Right ventricle myocardium superior (tissue), 1 donor: ENCODE measurements at places on chromosomes 11 and 22. TPM values are rescaled to one million over a fixed set of nuclear protein-coding genes. Genes with fewer than 3 reads are reported as not detected.

The FADS1 gene
- total RNA-seq, result 21.3 TPM

- DNase-seq, result no peak
These were observed 2017.3 kb downstream of the LRRC4C start for GRCh38 chr11:39442177-39442576.

The CLDN5 gene
- total RNA-seq, result 23.9 TPM

DNA sequence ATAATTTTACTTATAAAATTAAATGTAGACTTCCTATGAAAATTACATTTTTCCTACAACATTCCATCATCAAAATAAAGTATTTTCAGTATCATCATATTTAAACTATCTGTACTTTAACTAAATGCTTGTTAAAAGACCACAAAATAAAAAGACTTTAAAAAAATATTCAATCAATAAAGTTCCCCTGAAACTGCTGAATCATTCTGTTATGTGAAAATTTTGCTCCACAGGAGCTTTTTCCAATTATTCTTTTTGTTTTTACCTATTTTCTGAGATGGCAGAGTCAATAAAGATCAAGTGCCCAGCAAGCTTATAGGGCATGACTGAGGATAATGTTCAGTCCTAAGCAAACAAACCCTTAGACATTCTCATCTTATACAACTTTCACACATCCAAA, 27.3 kb downstream of the ALKBH8 start:
- no peak for DNase-seq

GRCh38 chr11:20008190-20008870, 151.9 kb downstream of the DBX1 start:
- no peak for DNase-seq

The SCN4B gene
- 12.0 TPM for total RNA-seq

DNA sequence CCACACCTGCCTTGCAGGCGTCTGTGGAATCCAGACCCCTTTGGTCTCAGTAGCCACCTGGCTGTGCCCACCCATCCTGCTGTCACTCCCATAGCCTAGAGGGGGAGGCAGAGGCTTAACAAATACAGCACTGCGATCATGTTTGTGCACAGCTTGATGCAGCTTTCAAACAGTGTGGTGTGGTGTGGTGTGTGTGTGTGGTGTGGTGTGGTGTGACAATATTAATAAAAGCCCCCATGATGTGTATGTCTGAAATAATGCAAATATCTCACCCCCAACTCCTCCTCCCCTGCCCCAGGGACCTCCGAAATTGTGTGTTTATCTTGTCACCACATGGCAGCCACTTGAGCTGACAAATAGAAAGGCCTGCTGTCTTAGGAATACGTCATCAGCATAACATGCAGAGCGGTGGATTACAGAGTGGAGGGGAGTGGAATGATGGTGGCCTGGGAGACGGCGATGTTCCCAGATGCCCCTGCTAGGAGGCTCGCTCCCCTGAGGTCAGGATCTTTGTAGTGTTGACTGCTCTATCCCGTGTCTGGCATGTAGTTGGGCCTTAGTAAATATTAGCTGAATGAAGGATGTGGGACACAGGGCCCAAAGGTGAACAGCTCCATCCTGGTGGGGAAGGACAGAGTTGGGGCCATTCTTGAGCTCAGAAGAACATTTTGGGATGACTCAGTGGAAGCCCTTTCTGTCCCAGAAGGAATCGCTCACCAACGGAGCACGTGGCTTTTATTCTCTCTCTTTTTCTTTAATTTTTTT, 2.8 kb downstream of the PDXP start:
- DNase-seq, result no peak

The ABCG4 gene
- total RNA-seq, result 1.5 TPM

DNA sequence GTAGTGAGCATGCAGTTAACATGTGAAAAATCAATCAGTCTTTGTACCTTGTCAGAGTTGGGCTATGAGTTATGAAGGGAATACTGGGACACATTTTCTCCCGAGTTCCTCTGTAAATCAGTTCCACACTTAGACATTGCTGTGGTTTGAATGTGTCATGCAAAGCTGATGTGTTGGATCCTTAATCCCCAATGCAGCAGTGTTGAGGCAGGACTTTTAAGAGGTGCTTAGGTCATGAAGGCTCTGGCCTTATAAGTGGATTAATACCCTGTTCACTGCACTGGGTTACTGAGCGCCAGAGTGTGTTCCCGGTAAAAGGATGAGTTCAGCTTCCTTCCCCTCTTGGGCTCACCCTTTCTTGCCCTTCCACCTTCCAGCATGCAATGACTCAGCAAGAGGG, 742.1 kb upstream of the TENM4 start:
- no peak for DNase-seq

DNA sequence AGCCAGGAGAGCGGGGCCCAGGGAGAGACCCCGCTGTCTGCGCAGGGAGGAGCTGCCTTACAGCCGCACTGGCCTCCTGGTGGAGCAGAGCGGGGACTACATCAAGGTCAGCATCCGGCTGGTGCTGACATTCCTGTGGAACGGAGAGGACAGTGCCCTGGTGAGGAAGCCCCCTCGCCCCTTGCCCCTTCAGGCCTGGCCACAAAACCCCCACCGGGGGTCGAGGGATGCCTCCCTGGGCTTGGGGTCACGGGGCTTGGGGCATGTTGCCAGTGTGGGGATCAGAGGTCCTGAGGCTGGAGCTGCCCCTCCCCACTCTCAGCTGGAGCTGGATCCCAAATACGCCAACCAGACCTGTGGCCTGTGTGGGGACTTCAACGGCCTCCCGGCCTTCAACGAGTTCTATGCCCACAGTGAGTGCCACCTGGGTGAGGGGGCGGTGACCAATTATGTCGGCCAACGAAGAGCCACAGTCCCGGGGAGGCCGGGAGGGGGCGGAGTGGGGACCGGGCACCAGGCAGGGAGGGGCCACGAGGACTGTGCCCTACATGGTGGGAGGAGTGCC, 4.2 kb downstream of the MUC5B start:
- DNase-seq, result peak; percentile 41

GRCh38 chr11:56122073-56122472, at the start of gene OR8H3:
Gene OR8H3, plus strand, starts transcription at chr11:56122373. Its CDS starts 0 bp downstream, at chr11:56122373.
- no peak for DNase-seq

The OR6A2 gene
- not detected for total RNA-seq

- DNase-seq, result peak; percentile 78
These were observed 20.8 kb upstream of the TXNRD2 start for GRCh38 chr22:19962246-19962908.

The TYMP gene
- total RNA-seq, result 11.8 TPM

DNA sequence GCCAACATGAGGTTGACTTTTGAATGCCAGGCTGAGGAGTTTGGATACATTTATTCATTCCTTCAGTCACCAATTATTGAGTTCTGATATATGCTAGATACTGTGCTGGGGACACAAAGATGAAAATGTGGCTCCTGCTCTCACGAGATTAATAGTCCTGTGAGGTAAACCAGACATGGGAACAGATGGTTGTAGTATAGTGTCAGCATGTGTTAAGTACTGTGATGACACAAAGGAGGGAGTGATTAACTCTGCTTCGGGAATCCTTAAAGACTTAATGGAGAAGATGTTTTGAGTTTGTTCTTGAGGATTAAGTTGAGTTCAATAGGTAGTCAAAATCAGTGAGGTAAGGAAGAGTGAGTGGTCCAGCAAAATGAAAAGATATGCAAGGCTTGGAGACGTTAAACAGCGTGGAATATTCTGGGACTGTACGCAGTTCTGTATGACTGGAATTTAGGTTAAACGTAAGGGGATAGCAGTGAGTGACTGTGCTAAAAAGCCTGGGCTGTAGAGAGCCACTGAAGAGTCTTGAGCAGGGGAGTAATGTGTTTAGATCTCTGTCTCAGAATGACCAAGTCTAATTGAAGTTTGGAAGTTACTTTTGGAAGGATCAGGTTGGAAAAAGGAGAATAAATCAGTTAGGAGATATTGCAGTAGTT, 11.8 kb downstream of the RNF121 start:
- no peak for DNase-seq

The ARFGAP2 gene
- total RNA-seq, result 46.1 TPM

DNA sequence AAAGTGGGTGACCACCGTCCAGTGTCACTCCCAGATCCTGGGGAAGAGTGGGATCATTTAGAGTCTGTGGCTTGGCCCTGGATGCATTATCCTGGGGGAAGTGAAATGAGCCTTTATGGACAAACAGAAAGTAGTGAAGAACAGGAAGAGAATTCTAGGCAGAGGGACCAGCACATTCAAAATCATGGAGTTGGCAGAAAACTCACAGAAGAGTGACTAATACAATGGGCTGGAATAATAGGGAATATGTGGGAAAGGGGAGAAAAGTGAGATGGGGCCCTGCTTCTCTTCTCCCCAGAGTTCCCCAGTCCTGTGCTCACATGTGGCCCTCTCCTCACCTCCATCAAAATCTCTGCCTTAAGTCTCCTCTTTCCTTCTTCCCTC, 84.3 kb downstream of the CCDC81 start:
- DNase-seq, result no peak
